GM12878 (cell line): ENCODE measurements at places on chromosomes 5 and 9. TPM values are rescaled to one million over a fixed set of nuclear protein-coding genes. Genes with fewer than 3 reads are reported as not detected.

- DNase-seq: no peak
These were observed 99.3 kb downstream of the GDNF start for GRCh38 chr5:37740331-37741066.

DNA sequence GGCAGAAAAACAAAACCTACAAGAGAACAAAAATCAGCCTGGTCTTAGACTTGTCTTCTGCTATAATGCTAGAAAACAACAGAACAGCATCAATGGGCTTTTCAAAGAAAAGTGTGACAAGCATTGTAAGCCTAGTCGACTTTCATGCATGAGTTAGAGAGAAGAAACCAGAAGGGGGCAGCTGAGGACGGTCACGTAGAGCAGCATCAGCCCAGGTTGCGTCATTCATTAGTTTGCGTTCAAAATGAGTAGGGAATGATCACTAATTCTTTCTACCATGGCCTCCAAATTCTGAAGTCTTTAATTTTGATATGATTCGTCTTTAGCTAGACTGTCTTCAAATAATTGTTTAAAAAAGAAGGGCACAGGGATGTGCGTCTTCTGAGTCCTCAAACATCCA, 4.7 kb upstream of the ISCA1 start:
- DNase-seq: no peak

DNA sequence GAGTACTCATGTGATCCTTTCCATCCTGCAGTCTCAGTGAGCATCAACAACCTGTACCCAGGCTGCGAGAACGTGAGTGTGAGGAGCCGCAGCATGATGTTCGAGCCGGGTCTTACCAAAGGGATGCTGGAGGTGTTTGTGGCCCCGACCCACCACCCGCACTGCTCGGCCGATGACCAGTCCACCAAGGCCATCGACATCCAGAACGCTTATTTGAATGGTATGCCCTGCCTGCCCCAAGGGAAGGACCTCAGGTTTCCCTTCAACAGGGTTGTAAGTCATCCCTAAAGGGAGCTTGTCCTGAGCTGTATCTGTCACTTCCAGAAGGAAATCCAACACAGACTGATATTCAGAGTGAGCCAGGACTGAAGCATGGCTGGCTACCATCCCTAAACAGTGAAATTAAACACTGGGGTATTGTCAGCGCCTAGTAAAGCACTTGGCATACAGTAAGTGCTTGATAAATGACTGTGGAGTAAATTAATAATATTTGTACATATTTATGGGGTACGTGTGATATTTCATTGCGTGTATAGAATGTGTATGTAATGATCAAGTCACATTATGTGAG, 39.3 kb upstream of the CTSL start:
- no peak for DNase-seq

DNA sequence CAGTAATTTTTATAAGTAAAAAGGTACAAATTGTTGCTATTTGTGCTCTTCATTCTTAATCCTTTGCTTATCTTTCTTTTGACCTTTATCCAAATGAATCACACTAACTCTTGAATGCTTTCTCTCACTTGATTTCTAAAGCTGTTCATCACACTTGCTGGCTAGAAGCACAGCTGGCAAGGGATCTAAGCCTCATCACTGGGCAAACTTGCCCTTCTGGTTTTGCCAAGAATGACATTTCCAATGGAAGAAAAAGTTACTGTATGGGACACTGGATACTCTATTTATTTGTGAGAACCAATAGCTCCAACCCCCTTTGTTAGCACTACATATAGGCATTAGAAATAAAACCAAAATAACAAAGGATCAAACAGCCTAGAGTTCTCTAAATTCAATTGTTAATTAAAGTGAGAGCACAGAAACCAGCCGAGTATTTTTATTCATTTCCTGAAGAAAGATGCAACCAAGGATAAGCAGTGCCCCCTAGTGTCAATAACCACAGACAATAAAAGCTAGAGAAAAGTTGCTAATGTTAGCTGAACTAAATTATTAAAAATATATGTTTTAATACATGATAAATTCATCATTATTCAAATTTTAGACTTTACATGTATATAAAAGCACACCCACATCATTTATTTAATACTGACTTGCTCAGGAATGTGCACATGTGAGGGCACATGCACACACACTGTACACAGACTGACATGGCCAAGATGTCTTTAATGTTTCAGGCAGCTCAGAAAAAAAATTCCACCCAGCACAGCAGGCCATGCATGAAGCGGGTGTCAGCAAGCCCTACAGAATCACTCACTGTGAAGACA, 59.8 kb upstream of the POU5F2 start:
- peak; percentile 2 for DNase-seq

GRCh38 chr5:92283521-92283920, 900.4 kb upstream of the ARRDC3 start:
- DNase-seq: no peak

PAEP gene
- total RNA-seq: not detected in 2 replicates
